Activated CD4-positive, alpha-beta memory T cell treated with anti-CD3 and anti-CD28 coated beads, Interleukin-2, amount 10 ng/mL, durations not matched to agents 7 days and 5 days (primary cell): ENCODE measurements at places on chromosomes 16 and 17. TPM values are rescaled to one million over a fixed set of nuclear protein-coding genes. Genes with fewer than 3 reads are reported as not detected.
A peak's percentile ranks its signal among the peaks of the same experiment; 100 is the strongest.

SLC6A4 gene
- 0.18 TPM for total RNA-seq

- peaks cover 2% of the 10 kb centered on the region for H3K27me3 ChIP-seq
- peak; percentile 1 for DNase-seq
- no peak overlapping the region for H3K4me3 ChIP-seq
- H3K4me1 ChIP-seq: no peaks in the 10 kb centered on the region
These were observed 12.0 kb upstream of the SLC39A11 start for GRCh38 chr17:73104450-73104849.

SPNS2 gene
- 0.60 TPM for total RNA-seq

HID1 gene
- 1.4 TPM for total RNA-seq

DNA sequence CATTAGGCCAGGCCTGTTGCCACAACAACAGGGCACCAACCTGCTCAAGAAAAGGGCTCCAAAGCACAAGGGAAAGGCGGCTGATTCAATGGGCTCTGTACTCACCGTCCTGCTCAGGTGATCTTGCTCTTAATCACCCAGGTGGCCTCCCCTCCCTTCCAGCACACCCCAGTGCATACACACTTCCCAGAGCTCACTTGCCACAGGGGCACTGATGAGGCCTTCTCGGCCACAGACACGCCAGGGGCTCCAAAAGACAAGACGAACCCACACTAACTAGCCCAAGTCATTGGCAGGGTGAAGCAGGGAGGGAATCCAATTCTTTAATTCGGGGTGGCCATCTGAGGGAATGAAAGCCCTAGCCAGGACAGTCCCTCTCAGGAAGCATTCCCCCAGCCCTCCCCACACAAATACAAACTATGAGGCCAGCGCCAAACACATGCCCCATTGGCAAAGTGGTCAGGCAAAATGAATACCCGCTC is 1.4 kb downstream of the MYO18A start:
- H3K4me3 ChIP-seq: peak overlapping the region; percentile 44
- no peaks in the 10 kb centered on the region for H3K36me3 ChIP-seq
- H3K27me3 ChIP-seq: peaks cover 7% of the 10 kb centered on the region
- DNase-seq: no peak
- no peak overlapping the region for H3K27ac ChIP-seq

RPL27 gene
- 880 TPM for total RNA-seq

DNA sequence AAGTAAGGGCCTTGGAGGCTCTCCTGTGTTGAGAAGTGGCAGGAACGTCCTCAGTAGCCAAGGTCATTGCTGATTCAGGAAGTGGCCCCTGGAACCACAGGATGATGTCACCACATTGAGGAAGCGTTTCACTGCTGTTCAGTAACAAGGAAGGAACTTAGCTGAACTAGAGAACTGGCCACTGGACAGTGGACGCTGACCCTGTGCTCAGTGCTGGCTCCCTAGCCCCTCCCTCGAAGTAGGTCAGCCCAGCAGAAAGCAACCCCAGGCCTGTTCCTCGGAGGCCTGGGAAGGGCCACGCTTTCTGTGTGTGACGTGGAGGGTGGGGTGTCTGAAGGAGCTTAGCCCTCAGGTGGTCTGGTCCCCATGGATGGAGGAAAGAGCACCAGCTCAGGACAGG is 58.3 kb downstream of the B9D1 start:
- peaks cover 9% of the 10 kb centered on the region for H3K27me3 ChIP-seq
- peak overlapping the region; percentile 40 for H3K27ac ChIP-seq
- no peaks in the 10 kb centered on the region for H3K36me3 ChIP-seq
- no peak overlapping the region for H3K4me3 ChIP-seq
